H54 (cell line): ENCODE measurements at places on chromosomes 16 and 17.

- no peak for DNase-seq
Measured at GRCh38 chr16:1343428-1344242, 8.0 kb downstream of the TSR3 start.

GRCh38 chr17:33475594-33475993, 182.5 kb upstream of the ASIC2 start:
- no peak for DNase-seq

- no peak for DNase-seq
Measured at GRCh38 chr17:48177816-48178215, 70.2 kb downstream of the SNX11 start.

- DNase-seq = no peak
Measured at GRCh38 chr17:81438007-81438659, 42.9 kb downstream of the BAHCC1 start.

DNA sequence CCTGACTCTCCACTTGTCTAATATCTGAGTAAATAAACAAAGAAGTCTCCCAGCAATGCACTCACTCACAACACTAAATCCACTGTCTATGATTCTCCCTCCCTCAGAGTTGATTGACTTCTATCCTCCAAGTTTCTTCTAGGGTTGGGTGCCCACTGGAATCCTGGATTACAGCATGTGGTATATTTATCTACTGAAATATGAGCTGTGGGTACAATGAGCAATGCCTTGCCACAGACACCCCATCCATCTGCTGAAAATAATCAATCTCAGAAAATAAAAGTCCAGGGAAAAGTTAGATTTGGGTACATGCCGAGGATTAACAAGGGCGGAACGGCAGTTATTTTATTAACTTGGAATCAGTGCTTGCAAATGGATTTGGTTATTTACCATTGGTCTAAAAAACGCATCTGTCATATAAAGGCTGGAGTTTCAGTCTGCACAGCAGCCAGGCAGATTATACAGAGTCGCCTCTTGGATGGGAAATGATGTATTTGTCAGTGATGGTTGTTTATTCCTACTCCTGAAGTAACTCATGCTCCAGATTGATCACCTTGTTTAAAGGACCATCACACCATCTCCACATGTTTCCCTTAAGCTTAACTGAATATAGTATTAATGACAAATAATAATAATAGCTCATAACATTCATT, 193.9 kb upstream of the SOX9 start:
- DNase-seq = no peak
